Testis (tissue), 5 donors: ENCODE measurements at places on chromosomes 12 and 14. TPM values are rescaled to one million over a fixed set of nuclear protein-coding genes. Genes with fewer than 3 reads are reported as not detected.

- H3K27me3 ChIP-seq, result no peaks in the 10 kb centered on the region
- DNase-seq, result no peak
- H3K36me3 ChIP-seq, result no peaks in the 10 kb centered on the region
- H3K27ac ChIP-seq, result no peak overlapping the region
- H3K4me3 ChIP-seq, result no peak overlapping the region
These were observed 155.2 kb upstream of the AVPR1A start for GRCh38 chr12:63305901-63306875.

DNA sequence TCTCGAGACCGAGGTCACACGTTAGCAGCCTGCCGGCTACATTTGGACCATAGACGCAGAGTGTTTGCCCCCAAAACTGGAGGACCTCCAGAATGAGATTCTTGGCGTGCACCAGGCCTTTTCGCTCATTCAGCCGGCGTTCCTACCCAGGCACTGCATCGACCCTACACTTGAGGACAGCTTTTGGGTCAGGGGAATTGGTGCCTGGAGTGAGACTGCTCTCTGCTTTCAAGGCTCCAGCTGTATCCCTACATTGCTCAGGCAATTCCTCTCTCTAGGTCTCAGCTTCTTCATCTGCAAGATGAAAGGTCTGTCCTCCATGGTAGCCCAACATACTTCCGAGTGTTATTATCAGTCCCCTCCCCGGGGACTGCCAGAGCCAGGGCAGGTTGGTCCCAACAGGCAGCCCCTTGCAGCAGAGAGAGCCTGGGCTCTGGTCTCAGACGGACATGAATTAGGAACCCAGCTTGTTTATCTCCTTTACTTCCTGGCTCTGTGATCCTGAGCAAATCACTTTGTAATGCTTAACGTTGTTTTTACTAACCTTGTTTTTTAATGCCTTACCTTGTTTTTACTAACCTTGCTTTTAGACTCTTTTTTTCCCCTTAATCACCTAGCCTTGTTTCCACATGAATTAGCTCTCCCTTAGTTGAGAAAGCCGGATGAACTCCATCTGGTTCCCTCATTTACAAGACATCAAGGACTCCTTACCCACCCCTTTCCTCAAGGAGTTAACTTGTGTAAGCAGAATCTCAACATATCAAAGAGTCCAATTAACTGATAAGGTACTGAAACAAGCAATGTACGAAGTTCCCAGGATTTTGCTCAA lies 892 bp downstream of the TCHP start:
- peak overlapping the region; percentile 95 for H3K4me3 ChIP-seq
- H3K27ac ChIP-seq, result peak overlapping the region; percentile 77
- no peaks in the 10 kb centered on the region for H3K36me3 ChIP-seq
- no peaks in the 10 kb centered on the region for H3K27me3 ChIP-seq
- DNase-seq, result no peak

GRCh38 chr12:116996093-116996492 lies 85.3 kb downstream of the FBXW8 start:
- no peaks in the 10 kb centered on the region for H3K36me3 ChIP-seq
- H3K27ac ChIP-seq, result no peak overlapping the region
- no peaks in the 10 kb centered on the region for H3K4me1 ChIP-seq
- DNase-seq, result no peak

DNA sequence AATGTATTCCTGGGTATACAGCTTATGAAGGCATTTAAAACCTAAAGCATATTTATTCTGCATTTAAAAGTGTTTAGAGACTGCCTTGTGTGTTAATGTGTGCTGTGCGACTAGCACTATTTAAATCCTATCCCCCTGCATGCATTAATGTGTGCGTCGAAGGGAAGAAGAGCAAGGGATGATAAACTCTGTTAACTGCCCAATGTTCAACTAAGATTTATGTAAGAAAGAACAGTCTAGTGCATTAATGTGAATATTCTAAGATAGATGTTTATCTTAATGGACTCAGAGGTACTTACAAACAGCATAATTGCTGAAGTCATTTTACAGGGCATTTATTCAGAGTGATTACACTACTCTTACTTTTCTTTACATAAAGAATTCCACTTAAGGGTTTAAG lies 424.8 kb downstream of the DIO2 start:
- no peak overlapping the region for H3K4me3 ChIP-seq
- H3K4me1 ChIP-seq, result no peaks in the 10 kb centered on the region
- no peaks in the 10 kb centered on the region for H3K36me3 ChIP-seq
- no peaks in the 10 kb centered on the region for H3K27me3 ChIP-seq
- no peak overlapping the region for H3K27ac ChIP-seq

DNA sequence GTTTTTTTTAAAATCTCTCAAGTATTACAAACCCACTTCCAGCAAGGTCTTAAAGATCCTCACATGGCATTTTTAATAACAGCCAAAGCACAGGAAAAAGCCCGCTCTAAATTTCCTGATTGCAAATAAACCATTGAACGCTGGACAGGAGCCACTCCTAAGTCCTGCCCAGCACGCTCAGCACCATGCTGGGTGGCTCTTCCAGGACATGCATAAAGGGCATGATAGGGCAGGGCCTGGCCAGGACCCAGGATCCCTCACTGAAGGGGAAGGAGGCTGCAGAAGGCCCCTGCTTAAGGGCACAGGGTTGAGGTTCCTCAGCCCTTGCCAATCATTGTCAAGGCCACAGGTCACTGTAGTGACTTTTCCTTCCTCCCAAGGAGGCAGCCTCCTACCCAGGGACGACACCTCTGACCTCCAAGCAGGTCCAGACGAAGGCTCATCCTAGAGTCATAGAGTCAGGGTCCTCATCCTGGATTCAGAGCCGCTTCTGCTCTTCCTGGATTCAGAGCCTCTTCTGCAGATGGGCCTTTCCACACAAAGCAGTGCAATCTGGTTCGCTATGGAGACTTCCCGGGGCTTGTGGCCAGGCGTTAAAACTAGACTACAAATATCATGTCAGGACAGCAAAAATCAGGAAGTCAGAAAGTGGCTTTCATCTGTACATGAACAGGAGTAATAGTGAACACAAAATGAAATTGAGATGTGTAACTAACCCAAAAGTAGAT lies 123.8 kb downstream of the GCH1 start:
- H3K4me3 ChIP-seq, result no peak overlapping the region
- DNase-seq, result no peak
- H3K36me3 ChIP-seq, result no peaks in the 10 kb centered on the region
- H3K27me3 ChIP-seq, result no peaks in the 10 kb centered on the region
- no peak overlapping the region for H3K27ac ChIP-seq

- H3K27me3 ChIP-seq, result no peaks in the 10 kb centered on the region
- DNase-seq, result no peak
- H3K36me3 ChIP-seq, result no peaks in the 10 kb centered on the region
- no peak overlapping the region for H3K4me3 ChIP-seq
These were observed 7.6 kb upstream of the USP15 start for GRCh38 chr12:62252576-62252975.

DNA sequence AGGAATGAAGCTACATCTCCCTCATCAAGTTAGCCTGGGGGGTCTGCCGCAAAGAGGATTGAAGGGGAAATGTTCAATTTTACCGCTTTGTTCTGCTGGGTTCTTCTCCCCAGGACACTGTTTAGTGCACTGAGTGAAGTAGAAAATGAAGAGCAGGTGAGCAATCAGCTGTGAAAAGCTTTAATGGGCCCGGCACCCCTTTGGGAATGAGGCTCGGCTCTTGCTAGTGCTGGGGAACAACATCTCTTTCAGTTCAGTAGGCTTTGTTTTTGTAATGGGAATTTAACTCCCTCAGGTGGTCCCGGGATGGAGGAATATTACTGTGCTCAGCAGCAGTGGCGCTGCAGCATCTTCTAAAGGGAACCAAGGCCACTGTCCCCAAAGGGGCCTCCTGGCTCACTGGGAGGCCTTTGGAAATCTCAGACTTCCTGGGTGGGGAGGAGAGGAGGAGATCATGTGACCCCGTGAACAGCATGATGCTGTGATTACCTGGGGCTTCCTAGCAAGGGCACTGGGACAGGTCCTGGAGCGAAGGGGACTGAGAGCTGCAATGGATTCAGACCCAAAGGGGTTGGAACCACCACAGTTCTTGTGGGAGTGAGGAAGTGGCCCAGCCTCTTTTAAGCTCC lies 85.2 kb upstream of the MAX start:
- H3K27ac ChIP-seq, result no peak overlapping the region
- no peaks in the 10 kb centered on the region for H3K36me3 ChIP-seq
- H3K4me3 ChIP-seq, result no peak overlapping the region
- no peaks in the 10 kb centered on the region for H3K27me3 ChIP-seq

DNA sequence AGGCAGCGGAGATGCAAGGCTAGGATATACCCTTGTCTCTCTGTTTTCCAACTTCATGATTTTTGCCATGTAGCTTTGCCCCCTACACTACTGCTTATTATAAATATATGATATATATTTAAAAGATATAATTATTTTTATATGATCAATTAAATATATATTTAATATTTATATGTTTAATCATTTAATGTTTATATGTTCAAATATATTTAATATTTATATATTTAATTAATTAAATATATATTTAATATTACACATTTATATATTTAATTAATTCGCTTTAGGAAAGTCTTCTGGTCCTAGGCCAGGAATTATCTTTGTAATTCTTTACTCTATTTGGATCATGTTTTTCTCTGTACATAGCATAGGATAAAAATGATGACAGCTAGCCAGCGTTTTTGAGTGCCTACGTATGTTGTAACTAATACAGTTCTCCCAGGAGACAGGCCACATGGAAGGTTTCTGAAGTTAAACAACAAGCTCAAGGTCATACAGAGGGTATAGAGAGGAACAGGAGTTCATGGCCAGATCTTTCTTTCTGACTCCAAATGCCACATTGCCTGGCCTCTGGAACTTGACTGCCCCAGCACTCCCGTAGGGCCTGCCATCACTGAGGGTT lies 192.5 kb downstream of the KCNA5 start:
- H3K27ac ChIP-seq, result no peak overlapping the region
- no peaks in the 10 kb centered on the region for H3K27me3 ChIP-seq
- H3K4me1 ChIP-seq, result no peaks in the 10 kb centered on the region
- H3K36me3 ChIP-seq, result no peaks in the 10 kb centered on the region
- DNase-seq, result no peak
- H3K4me3 ChIP-seq, result no peak overlapping the region

DNA sequence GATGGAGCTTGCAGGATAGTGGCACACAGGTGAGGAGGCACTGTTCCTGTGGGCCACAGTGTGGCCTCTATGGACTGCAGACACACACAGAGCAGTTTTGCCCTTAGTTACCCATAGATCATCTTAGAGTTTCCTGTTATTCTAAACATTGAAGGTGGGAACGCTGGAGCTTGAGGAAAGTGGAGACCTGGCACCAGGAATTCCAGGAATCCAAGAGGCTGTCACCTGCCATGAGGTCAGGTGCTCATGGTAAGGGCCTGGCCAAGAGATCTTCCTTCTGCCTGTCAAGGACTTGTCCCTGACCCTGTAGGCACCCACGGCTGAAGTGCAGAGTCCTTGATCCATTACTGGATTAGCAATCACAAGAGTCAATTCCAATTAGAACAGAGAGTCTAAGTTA lies 65.2 kb upstream of the ACTN1 start:
- H3K4me1 ChIP-seq, result peaks cover 54% of the 10 kb centered on the region
- no peak for DNase-seq
- H3K4me3 ChIP-seq, result no peak overlapping the region
- peak overlapping the region; percentile 41 for H3K27ac ChIP-seq

OTX2 gene
- total RNA-seq, result not detected
